Kidney capillary endothelial cell (primary cell): ENCODE measurements at places on chromosomes 5 and 9.

DNA sequence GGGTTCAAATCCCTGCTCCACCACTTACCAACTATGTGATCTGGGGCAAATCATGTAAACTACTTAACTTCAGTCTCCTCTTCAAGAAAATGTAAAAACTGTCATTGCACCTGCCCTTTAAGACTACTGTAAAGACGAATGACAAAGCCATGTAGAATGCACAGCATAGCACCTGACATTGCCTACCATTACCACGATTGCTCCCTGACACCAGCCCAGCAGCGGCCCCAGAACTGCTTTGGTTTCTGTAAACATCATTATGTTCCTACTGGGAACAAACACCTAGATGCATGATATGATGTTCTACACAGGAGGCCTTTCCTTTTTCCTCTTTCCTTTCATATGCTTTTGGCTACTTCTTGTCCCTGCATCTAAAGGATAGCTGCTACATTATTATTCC is 23.1 kb upstream of the PLPP6 start:
- DNase-seq: no peak

DNA sequence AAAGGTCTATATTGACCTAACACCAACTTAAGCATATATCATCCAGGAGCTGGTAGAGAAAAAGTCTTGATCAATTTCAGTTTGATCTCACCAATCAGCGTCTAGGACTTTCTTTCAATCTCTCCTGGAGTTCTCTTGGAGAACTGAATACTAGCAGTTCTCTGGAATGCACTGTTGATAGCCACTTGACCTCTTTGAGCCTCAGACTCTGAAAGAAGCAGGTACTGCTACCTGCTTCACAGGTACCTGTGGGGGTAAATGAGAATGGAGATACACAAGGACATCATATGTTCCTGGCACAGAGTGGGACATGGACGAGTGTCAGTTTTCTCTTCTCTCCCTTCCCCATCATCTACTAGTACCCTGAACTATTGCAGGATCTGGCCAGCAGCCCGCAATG is 16.0 kb downstream of the CMYA5 start:
- DNase-seq: no peak

DNA sequence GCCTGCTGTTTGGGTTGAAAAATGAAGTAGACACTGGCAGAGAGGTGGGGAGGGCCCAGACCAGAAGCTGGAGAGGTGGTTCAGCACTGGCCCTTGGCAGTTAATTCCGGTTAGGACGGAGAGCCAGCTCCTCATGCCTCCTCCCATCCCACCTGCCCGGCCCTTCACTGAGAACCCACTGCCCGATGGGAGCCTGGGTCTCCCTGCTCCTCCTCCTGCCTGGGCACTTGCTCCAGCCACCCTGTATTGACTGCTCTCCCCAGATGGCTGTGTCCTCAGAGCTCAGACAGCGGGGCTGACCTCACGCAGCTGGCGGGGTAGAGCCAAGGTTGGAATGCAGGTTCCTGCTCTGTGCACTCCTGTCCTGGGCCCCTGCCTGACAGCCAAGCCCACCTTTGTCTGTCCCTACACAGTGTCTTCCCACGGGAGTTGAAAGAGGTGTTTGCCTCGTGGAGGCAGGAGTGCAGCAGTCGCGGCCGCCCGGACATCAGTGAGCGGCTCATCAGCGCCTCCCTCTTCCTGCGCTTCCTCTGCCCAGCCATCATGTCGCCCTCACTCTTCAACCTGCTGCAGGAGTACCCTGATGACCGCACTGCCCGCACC is 114.7 kb downstream of the DAB2IP start:
- no peak for DNase-seq

DNA sequence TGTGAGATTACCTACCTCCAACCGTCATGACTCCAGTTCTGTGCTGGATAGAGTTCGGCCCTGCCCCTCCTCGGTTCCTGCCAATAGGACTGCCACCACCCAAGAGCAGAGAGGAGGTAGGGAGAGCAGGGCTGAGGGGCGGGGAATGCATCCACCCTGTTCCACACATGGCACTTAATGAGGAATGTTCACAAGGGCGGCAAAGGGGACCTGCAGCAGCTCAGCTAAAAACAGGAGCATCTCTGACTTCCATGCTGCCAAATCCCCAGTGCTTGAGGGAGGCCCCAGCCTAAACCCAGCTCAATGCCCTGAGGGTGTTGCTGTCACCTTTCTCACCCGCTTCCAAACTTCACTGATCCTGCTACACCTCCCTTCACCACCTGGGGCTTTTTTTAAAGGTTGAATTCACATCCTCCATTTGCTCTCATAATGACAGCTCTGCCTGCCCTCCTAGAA is 7.8 kb upstream of the DELE1 start:
- DNase-seq: no peak

DNA sequence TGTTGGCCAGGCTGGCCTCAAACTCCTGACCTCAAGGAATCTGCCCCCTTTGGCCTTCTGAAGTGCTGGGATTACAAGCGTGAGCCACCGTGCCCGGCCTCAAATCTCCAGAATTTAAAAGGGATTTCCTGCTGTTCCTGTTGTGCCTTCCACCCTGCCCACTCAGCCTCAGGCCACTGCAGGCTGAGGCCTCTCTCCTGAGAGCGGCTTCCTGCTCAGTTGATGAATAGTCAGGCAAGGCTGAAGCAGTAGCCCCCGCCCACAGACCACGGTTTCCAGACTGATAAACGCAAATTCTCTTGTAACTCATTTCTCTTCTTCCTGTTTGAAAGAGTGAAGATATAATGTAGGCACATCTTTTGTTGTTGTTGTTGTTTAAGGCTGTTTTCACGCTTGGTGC is 127.0 kb upstream of the PLCXD3 start:
- DNase-seq: no peak

DNA sequence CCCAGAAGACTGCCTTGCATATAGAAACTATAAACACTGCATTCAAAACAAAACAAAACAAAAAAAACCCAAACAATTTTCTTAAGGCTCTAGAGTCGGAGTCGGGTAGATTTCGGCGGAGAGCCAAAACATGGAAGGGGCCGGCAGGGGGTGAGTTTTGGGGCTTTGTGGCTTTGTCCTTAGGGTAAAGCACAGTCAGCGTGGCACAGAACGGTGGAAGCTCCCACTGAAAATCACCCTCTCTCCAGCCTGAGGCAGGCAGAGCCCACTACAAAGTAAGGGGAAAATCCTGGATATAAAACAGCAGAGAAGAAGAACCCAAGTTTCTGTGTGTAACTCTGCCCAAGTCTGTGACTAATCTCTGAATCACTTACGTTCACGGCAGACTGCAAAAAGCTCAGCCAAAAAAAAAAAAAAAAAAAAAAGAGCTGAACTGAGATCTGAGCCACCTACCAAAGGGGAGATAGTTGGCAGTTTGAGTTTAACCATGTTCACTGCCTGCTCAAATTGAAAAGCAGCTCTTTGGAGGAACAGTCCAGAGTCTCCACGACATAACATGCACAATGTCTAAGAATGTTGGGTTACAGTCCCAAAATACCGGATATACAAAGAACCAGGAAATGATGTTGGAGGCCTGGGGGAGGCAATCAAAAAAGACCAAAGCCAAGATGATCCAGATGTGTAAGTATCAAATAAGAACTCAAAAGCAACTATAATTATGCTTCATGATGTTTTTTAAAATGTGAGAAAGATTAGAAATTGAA is 26.6 kb upstream of the OR2K2 start:
- peak; percentile 67 for DNase-seq

DNA sequence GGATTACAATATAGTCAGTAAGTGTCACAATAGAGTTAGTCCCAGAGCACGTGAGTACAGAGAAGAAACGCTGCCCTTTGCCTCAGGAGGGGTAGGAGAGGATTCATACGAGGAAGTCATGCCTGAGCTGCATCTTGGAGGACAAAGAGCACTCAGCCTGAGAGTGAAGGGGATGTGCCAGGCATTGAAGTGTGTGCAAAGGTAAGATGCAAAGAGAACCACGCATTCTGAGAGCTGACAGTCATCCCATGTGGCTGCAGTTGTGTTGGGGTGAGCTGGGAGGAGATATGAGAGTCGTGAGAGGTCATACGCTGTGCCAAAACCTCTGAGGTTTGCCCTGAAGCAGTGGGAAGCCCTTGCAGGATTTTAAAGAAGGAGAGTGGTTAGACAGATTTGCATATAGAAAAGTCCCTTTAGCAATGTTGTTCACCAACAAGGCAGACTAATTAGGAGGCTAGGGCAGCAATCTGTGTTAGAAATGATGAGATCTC is 97.5 kb downstream of the PIP5K1B start:
- no peak for DNase-seq

- no peak for DNase-seq
These were observed 297.7 kb downstream of the CSNK1G3 start for GRCh38 chr5:123809594-123810221.

GRCh38 chr9:136597141-136597885 is 51.5 kb upstream of the NOTCH1 start:
- DNase-seq: no peak

- peak; percentile 76 for DNase-seq
These were observed 175.1 kb upstream of the OTULINL start for GRCh38 chr5:14406554-14406849.

GRCh38 chr9:97578846-97579245 is 54.3 kb downstream of the TSTD2 start:
- DNase-seq: no peak

GRCh38 chr9:82132024-82132423 is 143.5 kb downstream of the SPATA31D1 start:
- DNase-seq: no peak

- no peak for DNase-seq
These were observed 170.1 kb upstream of the TARS1 start for GRCh38 chr5:33270671-33271070.

- DNase-seq: peak; percentile 10
These were observed 16.9 kb upstream of the PLCXD3 start for GRCh38 chr5:41527201-41527779.

- no peak for DNase-seq
These were observed 119.5 kb upstream of the PLCXD3 start for GRCh38 chr5:41629897-41630296.

DNA sequence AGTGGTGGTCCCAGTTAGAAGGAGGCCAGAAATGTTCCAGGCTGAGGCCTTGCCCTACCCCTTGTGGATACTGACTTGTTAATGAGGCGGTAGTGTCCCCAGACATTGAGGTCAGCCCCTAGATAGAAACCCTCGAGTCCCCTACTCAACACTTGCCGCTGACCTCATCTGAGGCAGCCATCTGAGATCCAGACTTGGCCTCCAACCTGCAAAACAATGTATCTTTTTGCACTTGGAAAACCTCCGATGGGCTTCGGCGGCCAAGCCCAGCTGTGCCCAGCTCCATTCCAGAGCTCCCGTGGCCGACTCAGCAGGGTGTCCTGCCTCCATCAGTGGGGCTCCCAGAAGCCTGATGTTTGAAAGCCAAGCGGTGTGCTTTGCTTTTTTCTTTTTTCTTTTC is 122.1 kb downstream of the WNK2 start:
- DNase-seq: no peak

DNA sequence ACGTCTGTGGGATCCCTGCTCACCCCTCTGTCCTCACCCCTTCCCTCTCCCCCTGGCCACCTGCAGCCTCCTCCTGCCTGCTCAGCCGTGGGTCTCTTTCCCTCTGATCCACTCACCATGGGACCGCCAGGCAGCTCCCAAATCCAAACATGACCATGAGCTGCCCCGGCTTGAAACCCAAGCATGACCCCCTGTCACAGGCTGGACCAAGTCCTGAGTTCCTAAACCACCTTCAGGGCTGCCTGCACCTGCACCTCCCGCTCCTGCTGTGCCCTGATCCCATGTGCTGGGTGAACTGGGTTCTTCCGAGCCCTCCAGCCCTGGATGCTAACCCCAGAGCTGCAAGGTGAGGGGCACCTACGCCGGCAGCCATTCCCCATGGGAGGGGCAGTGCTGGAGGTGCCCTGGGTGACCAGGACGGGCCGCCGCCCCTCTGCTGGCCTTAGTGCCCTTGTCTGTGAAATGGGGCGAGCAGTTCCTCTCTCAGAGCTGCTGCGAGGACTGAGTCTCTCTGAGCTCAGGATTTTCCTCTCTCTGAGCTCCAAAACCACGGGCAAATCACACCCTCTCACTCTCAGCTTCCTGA is 149.6 kb downstream of the GAPVD1 start:
- no peak for DNase-seq

DNA sequence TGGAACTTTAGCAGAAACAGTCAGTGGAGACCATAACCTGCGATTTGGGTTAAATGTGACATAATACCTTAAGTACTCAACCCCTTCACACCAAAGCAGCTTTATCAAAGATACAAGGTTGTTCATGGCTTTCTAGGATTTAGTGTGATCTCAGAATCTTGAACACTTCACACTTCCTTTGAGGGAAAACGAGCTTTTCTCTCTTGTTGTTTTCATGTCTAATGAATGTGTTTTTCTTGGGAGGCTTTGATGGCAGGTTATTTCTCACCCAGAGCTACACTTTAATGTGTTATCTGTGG is 437.0 kb downstream of the TMEM232 start:
- no peak for DNase-seq

DNA sequence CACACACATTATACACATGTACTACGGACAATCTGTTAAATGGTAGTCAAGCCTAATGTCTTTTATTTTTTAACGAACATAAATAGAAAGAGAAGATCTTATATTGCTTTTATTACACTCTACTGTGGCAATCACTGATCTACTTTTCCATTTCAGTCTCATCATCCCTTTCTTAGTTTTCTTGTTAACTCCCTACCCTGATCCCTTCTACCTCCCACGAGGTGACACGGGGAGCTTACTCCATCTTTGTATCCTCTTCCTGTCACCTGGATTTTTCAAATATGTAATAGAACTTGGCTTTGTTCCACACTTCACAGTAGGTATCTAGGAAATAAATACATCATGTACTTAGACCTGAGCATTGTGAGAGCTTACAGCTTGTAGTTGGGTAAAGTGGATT is 211.0 kb downstream of the PIK3R1 start:
- DNase-seq: no peak

- no peak for DNase-seq
These were observed 86.1 kb downstream of the SH3TC2 start for GRCh38 chr5:148976569-148977381.

GRCh38 chr9:95644377-95644776 is 127.6 kb upstream of the PTCH1 start:
- no peak for DNase-seq

GRCh38 chr5:139696167-139696893 is 48.2 kb downstream of the CXXC5 start:
- DNase-seq: no peak

DNA sequence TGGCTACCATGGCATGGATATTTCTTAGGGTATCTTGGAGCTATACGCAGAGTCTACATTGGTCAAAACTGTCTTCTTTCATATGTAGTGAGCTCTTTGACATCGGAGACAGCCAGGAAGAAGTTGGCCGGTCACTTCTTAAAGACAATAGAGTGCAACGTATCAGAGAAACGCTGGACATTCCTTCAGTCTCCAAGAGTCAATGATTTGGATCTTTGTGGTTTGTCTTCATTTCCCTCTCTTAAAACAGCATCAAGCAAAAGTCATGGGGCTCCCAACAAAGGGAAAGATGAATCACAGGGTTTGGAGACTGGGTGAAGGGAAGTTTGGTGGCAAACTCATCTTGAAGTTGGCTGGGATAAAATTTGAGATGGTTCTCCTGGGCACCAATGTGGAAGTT is 320.1 kb downstream of the AGTPBP1 start:
- DNase-seq: no peak
